ENCODE measurements at places on chromosomes 11 and 22. TPM values are rescaled to one million over a fixed set of nuclear protein-coding genes. Genes with fewer than 3 reads are reported as not detected.
A peak's percentile ranks its signal among the peaks of the same experiment; 100 is the strongest.

DNA sequence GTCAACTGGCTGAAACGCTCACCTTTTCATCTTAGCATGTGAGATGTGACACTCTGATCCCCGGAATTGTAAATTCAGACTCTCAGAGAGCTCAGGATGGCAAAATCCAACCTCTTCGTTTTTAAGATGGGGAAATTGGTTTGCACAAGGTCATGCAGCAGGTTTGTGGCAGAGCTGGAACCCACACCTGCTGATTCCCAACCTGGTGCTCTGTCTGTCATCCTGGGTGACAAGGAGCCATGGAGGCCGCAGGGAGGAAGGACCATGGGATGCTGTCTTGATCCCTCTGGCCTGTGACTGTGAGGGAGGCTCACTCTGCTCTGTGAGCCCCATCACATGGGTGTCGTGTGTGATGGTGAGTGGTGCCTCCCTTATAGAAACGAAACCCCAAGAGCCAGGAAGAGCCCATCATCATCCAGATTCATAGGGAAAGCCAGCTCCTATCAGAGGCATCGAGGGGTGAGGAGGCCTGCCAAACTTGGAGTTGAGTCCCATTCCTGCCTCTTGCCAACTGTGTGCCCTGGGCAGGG is 87.4 kb upstream of the SYT13 start:
- no peak for DNase-seq

DNA sequence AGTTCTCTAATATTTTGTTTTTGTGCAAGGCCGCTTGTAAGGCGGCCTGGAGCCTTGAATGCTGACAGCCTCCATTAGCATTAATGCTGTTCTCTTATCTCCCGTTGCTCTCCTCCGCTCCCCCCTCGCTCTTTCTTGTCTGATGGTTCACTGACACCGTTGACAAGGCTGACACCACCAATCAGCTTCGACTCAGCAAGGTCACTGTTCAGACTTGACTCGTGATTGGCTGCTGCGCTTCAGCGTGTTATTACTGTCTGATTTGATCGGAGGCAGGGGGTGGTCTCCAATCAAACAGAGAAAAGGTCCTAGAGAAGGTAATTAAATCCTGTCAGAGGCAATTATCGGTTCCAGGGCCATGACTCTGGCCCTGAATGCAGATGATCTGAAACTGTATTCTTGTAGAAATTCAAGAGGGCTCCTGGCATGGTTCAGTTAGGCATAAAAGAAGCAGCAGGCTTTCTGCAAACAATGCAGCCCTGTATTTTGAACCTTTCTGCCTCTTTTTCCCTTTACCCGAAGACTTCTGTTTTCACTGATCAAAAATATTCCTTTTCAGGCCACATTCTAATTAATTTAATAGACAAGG is 49.3 kb upstream of the MPPED2 start:
- no peak for DNase-seq

- DNase-seq = peak; percentile 72
These were observed at the start of gene PACS1 for GRCh38 chr11:66069715-66070603. Gene PACS1 (plus strand): TSS chr11:66070272. CDS start chr11:66070487, 215 bp downstream.

DNA sequence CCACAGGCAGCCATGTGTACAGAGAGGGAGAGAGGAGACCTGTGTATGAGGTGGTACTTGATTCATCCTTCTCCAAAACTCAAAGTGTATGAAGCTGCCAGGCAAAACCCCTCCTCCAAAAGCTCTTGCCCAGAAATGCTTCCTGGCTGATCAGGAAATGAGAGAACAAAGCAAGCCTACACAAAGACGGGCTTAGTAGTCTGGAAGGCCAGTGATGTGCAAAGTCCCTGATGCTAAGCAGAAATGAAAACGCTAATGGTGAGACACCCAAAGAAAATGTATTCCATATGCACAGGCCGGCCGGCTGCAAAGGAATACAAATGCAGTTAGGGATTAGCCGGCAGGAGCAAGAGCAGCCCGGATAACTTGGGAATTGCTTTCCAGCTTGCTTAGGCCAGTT is 234.9 kb upstream of the CADM1 start:
- no peak for DNase-seq

- no peak for DNase-seq
These were observed 71.1 kb upstream of the OLFML1 start for GRCh38 chr11:7413961-7414915.

PRR5L gene
- total RNA-seq = 80.9 TPM

POTEH gene
- not detected for total RNA-seq
